ENCODE measurements at places on chromosomes 16 and 17. TPM values are rescaled to one million over a fixed set of nuclear protein-coding genes. Genes with fewer than 3 reads are reported as not detected.

GRCh38 chr16:57951204-57951960 is 19.5 kb downstream of the CNGB1 start:
- DNase-seq: no peak

- no peak for DNase-seq
Measured at GRCh38 chr17:67364847-67365737, 1.3 kb downstream of the PSMD12 start.

DNA sequence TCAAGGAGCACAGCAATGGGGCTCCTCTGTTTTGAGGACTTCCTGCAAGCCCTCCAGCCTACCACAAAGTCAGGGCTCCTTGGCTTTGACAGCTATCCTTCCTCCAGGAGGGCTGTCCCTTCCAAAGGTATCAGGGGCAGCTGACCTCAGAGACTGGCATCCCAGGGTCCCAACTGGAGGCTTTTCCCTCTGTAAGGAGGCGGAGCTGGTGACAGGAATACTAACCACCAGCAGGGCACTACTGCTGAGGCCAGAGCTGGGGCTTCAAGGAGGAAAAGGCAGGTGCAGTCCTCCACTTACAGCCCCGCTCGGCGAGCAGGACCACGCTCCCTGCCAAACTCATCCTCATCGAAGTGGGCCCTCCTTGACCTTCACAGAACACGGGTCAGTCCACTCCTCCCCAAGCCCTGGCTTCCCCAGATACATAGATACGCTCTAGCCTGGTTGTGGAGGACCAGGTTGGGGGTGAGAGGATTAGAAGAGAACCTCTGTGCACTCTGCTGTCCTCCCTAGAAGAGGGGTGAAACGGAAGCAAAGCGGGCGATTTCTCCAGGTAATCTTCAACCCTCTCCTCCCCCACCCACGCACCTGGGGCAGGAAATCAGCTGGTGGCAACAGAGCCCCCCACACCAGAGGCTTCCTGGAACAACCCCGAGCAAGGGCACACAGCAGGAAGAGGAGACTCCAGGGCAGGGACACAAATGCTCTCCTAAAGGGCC is 20.5 kb downstream of the ST3GAL2 start:
- DNase-seq: no peak

- no peak for DNase-seq
Measured at GRCh38 chr16:85869785-85870558, 29.0 kb upstream of the IRF8 start.

DNA sequence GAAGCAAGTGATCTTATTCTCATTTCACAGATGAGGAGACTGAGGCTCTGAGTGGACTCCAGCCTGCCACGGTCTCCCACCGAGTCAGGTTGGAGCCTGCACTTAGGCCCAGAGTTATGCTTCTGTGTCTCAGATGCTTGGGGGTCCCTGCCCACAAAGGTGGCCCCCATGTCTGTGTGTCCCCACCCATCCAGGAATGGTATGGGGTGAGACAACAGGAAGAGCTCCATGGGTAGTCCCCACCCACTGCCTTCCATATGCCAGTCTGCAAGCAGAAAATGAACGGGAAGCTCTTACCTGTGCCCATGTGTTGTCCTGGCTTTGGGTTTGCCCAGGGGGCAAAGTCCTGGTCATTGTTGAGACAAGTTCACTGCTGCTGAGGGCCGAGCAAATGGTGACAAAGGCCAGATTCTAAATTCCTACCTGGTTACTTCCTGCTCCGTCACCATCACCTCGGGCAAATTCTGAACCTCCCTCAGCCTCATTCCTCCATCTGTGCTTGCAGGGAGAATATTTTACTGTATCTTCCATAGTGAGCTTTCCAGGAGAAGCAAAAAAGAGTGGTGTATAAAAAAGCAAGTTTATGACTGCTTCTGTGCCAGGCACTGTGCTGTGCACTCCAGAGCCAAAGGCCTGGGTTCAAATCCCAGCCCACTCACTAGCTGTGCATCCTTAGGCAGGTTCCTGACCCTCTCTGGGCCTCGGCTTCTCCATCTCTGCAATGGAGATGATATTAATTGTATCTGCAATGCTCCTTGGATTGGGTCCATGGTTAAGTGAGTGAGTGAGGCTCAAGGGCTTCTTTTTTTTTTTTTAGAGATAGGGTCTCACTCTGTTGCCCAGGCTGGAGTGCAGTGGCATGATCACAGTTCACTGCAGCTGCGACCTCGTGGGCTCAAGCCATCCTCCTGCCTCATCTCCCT is 9.3 kb downstream of the IL4R start:
- DNase-seq: peak; percentile 10

Gene HOXB6
- 7.3 TPM for total RNA-seq

Gene CDYL2
- total RNA-seq: 9.1 TPM

Gene PSMD7
- total RNA-seq: 50.1 TPM

GRCh38 chr17:77280304-77281121 is 139.7 kb downstream of the SEC14L1 start:
- no peak for DNase-seq

Gene SOX15
- 1.0 TPM for total RNA-seq

Gene MYCBPAP
- total RNA-seq: 2.7 TPM

Gene RRAD
- 17.1 TPM for total RNA-seq

DNA sequence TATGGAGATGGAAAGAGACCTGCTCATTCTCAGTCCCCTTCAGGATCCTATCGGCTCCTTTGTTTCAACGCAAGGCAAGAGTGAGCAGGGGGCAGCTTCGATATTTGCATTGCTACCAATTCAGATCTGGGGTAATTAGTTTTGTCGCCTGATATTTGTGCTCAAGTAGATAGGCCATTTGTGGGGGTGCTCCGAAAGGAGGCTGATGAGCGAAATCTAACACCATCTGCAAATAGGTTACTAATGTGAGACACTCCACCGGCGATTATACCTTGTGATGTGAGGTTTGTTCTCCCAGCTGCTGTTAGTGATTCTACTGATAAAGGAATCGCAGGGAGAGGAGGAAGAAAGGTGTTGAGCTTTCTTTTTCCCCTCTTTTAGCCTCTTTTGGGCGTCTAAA is 31.5 kb downstream of the WSCD1 start:
- DNase-seq: no peak

Gene KRT9
- not detected for total RNA-seq

DNA sequence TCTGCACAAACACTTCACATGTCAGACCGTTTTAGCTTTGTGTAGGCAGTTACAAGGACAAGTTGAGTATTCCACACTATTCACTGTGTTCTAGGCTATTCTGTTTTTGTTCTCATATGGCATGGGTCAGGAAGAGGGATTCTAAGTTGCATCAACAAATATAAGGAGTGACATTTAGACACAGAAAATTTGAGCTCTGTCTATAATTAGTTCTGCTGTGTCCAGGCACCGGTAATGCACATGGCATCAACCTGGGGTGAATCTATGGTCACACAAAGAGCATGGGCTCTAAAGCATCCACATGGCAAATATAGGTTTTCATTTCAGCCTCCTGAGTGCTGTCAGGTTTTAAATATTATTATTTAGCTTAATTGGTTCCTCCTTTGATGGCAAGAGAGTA is 130.4 kb upstream of the PMFBP1 start:
- DNase-seq: no peak

- no peak for DNase-seq
Measured at GRCh38 chr16:68131813-68132706, 46.9 kb downstream of the NFATC3 start.

Gene ZNF267
- 21.2 TPM for total RNA-seq

Gene ZPBP2
- not detected for total RNA-seq

- peak; percentile 66 for DNase-seq
Measured at GRCh38 chr16:53913099-53913870, 209.3 kb downstream of the FTO start.

GRCh38 chr17:80921159-80921558 is 70.5 kb upstream of the CHMP6 start:
- no peak for DNase-seq

DNA sequence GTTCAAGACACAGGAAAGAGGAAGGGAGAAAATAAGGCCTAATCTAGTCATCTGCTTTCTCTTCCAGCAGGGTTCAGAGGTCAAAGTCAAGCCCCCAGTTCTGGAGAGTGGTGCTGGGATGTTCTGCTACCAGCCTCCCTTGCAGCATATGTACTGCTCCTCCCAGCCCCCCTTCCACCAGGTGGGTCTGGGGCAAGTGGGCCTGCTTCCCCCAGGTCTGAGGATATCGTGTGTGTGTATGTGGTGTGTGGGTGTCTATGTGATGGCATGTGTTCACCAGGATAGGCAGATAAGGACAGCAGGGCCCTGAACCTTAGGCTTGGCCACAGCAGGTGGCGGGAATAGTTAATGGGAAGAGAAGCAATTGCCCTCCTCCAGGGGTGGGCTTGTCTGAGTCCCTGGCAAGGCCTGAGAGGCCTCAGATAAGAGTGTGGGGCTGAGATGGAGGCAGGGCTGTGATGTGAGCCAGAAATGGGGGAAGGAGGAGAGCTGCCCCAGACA is 21.1 kb downstream of the FOXN1 start:
- DNase-seq: no peak

Gene MYH3
- total RNA-seq: under 0.01 TPM

Gene FKBP10
- total RNA-seq: 117 TPM

- DNase-seq: no peak
Measured at GRCh38 chr16:13139661-13140241, 238.4 kb downstream of the SHISA9 start.
